ENCODE measurements at places on chromosomes 2 and 18.

- no peak for DNase-seq
Measured at GRCh38 chr2:108279468-108279867, 9.2 kb upstream of the SULT1C2 start.

GRCh38 chr2:236818281-236819045 lies 248.8 kb downstream of the ACKR3 start:
- DNase-seq: no peak

GRCh38 chr2:177810906-177811305 lies 261.7 kb downstream of the PDE11A start:
- no peak for DNase-seq

- DNase-seq: no peak
Measured at GRCh38 chr2:180328795-180329422, 321.8 kb upstream of the CWC22 start.
